Cardiac muscle cell (in vitro differentiated cells and primary cell): ENCODE measurements at places on chromosomes 16 and 17.

DNA sequence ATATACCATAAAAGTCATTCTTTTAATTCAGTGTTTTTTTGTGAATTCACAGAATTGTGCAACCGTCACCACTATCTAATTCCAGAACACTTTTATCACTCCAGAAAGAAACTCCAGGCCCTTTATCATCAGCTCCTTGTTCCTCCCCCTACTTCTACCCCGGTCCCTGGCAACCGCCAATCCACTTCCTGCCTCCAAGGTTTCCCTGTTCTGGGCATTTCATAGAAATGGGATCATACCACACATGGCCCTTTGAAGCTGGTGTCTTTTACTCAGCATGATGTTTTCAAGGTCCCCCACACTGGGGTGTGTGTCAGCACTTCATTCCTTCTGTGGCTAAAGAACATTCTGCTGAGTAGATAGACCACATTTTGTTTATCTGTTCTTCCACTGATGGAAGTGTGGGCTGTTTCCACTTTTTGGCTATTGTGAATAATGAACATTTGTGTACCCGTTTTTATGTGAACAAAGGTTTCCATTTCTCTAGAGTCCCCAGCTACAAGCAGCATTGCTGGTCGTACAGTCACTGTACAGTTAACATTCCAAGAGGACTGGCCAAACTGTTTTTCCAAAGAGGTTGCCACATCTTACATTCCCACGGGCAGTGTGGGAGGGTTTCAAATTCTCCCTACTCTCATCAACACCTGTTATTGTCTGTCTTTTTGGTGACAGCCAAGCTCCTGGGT lies 75.8 kb upstream of the ZNF469 start:
- no peak for DNase-seq

DNA sequence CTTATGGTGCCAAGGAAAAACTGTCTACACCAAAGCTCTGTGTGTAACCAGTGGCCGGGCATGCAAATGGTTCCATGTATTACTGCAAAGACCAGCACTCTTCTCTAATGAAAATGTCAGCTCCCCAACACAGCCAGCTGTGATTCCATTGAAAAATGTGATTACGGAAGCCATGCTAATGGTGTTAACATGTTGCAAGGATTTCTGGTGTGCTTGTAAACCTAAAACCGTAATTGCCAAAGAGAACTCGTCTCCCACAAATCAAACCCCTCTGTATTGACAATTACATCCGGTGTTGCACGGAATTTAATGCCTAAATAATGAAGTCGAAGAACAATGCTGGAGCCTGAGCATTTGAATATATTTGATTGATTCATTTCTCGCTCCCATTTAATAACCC lies 351.7 kb downstream of the NPIPA8 start:
- DNase-seq: no peak

GRCh38 chr16:55136356-55137150 lies 187.4 kb upstream of the IRX6 start:
- DNase-seq: no peak

GRCh38 chr16:8682551-8683259 lies 8.3 kb downstream of the ABAT start:
- DNase-seq: no peak

- DNase-seq: no peak
These were observed 62.2 kb downstream of the CACNG5 start for GRCh38 chr17:66897141-66897540.

- DNase-seq: no peak
These were observed 33.4 kb downstream of the CDK5R1 start for GRCh38 chr17:32520104-32520701.

DNA sequence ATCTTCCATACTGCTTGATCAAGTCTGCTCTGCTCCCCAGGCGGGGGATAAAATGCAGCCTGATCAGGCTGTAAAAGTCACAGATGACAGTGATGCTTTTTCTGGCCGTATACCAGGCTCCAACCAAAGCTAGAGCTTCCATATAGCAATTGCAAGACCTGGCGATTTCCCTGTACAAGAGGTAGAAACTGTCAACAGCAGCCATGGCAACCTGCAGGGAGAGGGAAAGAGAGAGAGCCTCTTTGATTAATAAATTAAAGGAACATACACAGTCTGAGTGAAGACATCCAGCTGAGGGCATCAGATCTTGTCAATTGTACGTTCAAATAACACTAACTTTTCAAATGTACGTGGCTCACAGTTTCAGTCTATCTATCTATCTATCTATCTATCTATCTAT lies 13.9 kb downstream of the HSDL1 start:
- DNase-seq: no peak

- no peak for DNase-seq
These were observed 38.4 kb downstream of the RANBP10 start for GRCh38 chr16:67767953-67768352.

DNA sequence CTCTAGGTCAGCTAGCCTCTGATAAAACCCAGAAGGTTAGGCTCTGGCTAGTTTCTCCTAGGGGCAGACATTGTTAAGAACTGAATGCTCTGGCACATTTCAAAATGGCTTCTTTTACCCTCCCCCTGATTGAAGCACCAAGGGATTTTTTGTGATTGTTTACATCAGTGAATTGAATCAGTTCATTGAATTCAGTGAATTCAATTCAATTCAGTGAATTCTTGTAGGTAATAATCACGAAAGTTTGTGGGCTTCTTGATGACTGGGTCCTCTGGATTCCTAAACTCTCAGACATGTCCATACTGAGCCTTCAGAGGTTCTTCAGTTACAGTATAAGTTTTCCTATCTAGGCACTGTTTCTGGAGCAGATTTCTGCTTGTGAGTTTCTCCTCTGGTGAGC lies 135.2 kb upstream of the ELAC2 start:
- DNase-seq: no peak

GRCh38 chr16:47499700-47500264 lies 38.7 kb downstream of the PHKB start:
- no peak for DNase-seq

DNA sequence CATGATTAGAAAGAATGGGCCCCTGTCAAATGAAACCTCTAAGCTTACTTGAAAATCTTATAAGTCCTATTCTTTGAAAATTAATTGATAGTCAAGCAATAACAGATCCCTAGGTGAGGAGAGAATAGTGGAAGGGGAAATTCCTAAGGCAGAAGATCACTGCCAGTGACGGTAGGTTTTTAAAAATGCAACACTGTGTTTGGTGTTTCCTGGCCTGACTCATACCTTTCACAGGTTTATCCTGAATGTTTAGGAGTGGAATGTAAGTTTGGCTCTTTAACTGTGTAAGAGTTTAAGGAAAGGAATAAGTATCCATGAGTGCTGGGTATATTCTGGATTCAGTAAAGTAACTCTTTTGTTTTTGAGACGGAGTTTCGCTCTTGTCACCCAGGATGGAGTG lies 23.8 kb downstream of the HAPSTR1 start:
- no peak for DNase-seq

- no peak for DNase-seq
These were observed 32.6 kb downstream of the CCDC57 start for GRCh38 chr17:82179946-82180475.

DNA sequence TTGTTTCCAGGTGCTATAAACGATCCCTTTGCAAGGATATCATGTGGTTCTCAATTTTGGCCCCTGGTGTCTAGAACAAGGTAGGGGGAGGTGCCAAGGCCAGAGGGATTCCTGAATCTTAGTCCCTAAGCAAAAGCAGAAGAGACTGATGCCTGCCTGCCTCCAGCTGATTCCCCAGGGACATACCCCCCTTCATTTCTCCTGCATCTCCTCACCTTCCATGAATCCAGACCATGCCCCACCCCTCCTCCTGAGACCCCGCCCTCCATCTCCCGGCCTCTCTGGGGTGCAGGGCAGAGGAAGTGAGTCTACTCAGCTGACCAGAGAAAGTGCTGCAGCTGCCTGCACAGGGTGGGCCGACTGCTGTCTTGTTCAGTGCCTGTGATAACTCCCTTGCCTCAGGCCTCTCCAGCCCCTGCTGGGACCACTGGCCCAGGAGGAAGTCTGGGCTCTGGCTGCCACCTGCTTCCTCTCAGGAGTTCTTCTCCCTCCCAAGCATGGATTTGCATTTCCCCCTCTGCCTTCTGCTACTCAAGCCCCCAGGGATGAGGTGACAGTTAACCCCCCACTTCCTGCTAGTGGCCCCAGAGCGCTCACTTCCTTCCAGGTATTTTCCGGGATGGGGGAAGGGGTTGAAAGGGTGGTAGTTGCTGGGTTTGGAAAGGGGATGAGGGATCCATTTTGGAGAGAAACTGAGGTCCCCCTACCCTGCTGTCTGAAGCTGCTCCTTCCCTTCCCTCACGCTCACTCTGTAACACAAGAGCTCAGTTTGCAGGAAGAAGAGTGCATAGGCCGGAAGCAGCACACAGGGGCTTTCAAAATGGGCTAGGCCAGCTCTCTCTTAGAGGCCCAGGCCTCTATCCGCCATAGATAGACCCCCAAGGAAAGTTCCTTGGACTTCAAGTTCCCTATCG lies 10.5 kb upstream of the TSPOAP1 start:
- DNase-seq: peak; percentile 87

DNA sequence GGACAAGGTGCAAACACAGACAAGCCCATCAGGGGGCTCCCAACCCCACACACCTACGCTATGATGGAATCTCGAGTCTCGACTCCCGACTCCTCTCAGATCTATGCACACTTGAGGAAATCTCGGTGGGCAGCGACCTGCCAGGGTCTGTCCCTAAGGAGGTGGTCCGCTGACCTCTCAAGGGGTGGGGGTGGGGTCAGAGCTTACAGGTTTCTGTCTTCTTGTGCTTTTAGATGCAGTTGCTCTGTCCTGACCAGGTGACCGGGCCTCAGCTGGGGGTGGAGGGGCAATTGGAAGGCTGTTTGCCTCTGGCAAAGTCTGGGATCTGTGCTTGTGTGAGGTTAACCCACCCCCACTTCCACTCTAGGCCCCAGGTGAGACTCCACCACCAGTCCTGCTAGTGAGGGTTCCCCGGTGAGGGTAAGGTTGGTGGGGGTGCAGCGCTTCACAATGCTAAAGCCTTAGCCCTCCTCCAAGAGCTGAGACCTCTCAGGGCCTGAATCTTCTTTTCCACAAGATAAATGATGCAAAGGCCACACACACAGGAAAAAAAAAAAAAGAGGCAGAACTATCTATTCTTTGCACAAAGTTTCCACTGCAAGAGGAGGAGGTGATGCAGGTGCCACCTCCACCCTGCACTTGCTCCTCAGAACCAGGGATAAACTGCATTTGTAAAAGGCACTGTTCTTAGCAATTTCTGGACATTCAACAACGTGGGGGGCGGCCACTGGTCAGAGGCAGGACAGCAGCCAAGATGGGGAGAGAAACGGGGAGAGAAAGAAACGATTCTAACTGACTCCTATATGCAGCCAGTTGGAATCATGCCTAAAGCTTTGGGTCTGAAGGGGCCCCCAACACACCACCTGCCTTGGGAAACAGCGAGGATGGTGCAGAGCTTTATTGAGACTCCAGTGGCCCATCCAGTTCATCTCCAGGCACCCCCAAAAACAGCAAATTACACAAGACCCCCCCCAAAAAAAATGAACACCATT lies 4.1 kb downstream of the CISD3 start:
- no peak for DNase-seq

GRCh38 chr17:7329997-7330637 lies 982 bp upstream of the NEURL4 start:
- peak; percentile 79 for DNase-seq

DNA sequence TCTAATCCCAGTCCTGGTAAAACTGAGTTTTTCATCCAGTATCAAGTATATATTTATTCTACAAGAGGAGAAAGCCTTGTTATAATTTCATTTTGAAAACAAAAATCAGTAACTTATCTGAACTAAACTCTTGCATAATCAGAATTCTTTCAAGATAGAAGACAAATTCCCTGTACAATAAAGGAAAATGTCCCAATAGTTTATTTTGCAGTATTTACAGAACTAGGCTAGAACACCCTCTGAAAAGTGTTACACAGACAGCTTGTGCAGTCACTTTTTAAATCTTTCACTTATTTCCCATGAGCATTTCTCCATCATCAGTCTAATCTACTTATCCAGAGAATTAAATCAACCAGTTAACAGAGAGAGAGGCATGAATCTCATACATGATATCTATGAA lies 48.5 kb downstream of the SPOP start:
- peak; percentile 31 for DNase-seq

- no peak for DNase-seq
These were observed 2.1 kb downstream of the CKLF start for GRCh38 chr16:66554495-66554894.

DNA sequence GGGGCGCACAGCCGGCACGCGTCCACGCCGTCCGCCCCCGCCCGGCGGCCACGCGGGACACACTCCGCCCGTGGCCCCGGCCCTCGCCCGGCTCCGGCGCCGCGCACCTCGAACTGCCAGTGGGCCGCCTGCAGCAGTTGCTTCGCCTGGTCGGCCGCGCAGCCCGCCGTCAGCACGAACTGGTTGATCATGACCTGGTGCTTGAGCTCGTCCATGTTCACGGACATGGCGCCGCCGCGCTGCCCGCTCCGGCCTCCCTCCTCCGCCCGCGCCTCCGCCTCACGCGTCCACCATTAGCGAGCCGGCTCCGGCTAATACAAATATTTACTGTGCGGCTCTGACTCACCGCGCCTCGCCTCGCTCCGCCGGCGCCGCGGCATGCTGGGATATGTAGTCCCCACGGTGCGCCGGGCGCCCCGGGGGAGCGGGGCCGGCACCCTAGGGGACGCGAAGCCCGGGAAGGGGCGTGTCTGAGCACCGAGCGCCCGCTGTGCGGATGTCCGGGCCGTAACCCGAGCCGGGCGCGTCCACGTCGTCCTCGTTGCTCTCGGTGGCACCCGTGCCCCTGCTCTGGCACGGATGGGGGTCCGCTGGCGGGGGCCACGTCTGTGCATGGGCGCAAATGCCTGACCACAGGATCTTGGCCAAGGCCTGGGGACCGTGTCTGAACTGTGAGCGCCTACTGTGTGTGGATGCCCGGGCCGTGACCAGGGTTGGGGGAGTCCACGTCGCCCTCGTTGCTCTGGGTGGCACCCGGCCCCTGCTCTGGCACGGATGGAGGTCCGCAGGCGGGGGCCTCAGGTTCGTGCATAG lies at the start of gene UBALD1:
Gene UBALD1, minus strand, starts transcription at position 318 of the 813 bp plus-strand sequence. Its CDS starts 91 bp downstream, at position 227.
- peak; percentile 94 for DNase-seq

- DNase-seq: no peak
These were observed 20.3 kb downstream of the GPT2 start for GRCh38 chr16:46904471-46904870.

DNA sequence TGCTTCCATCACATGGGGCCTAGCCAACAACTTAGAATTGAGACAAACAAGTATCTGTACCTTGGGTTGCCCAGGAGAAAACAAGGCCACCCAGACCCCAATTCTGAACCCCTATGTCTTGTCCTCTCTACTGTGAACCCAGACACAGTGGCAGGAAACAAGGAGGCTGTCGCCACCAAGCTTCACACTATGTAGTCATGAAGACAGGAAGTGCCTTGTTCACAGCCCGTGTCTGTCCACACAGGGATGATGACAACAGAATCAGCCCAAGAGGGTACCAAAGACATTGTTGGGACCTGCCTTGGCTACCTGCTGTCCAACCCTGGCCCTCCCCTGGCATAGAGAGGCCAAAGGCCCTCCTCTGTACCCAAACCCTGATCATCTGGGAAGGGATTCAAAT lies 84.8 kb downstream of the CDYL2 start:
- no peak for DNase-seq

- DNase-seq: peak; percentile 42
These were observed 11.2 kb downstream of the PIEZO1 start for GRCh38 chr16:88773812-88774291.
